ENCODE measurements at places on chromosomes 12 and 14.

DNA sequence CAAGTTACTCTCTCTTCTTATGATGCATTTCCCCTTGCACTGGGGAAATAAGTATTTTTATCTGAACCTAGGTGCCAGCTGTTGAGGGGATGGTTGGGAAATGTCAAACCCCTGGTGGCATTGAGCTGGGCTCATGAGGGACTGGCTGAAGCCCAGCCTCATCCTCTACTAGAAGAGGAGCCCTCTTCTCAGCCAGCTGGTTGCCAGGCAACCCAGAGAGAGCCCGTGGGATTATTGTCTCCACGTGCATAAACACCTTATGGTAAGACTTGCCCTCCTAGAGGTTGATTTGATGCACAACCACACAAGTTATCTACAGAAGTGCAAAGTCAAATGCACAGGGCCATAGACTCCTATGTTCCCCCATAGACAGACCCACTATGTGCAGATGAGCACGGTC lies 89.8 kb downstream of the WSCD2 start:
- H3K4me1 ChIP-seq: no peaks in the 10 kb centered on the region
- H3K27me3 ChIP-seq: peaks cover 18% of the 10 kb centered on the region
- no peak overlapping the region for H3K4me3 ChIP-seq
- no peaks in the 10 kb centered on the region for H3K36me3 ChIP-seq

DNA sequence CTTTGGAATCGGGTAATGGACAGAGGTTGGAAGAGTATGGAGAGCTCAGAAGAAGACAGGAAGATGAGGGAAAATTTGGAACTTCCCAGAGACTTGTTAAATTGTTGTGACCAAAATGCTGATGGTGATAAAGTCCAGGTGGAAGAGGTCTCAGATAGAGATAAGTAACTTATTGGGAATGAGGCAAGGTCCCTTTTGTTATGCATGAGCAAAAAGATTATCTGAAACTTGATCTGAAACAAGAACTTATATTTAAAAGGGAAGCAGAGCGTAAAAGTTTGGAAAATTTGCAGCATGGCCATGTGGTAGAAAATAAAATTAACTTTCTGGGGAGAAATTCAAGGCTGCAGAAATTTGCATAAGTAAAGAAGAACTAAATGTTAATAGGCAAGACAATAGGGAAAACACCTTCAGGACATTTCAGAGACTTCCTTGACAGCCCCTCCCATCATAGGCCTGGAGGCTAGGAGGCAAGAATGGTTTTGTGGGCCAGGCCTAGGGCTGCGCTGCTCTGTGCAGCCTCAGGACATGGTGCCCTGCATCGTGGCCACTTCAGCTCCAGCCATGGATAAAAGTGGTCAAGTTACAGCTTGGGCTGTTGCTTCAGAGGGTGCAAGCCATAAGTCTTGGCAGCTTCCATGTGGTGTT lies 425.7 kb upstream of the PRICKLE1 start:
- H3K4me1 ChIP-seq: peaks cover 2% of the 10 kb centered on the region
- no peaks in the 10 kb centered on the region for H3K27me3 ChIP-seq
- peaks cover 7% of the 10 kb centered on the region for H3K36me3 ChIP-seq

GRCh38 chr12:94187361-94187760 lies 39.0 kb downstream of the PLXNC1 start:
- H3K4me3 ChIP-seq: no peak overlapping the region
- peaks cover 6% of the 10 kb centered on the region for H3K4me1 ChIP-seq
- DNase-seq: no peak
- no peak overlapping the region for H3K27ac ChIP-seq
- peaks cover 16% of the 10 kb centered on the region for H3K27me3 ChIP-seq

DNA sequence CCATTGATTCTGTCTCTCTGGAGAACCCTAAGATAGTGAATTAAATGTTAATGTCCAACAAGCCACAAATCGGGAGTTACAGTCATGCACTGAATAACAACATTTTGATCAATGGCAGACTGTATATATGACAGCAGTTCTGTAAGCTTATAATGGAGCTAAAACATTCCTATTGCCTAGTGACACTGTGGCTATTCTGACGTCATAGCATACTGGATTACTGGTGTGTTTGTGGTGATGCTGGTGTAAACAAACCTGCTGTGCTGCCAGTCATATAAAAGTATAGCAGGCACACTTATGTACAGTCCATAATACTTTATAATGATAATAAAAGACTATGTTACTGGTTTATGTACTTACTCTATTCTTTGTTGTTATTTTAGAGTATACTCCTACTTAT lies 56.7 kb upstream of the BICD1 start:
- no peak overlapping the region for H3K4me3 ChIP-seq
- no peak overlapping the region for H3K27ac ChIP-seq
- H3K36me3 ChIP-seq: no peaks in the 10 kb centered on the region

DNA sequence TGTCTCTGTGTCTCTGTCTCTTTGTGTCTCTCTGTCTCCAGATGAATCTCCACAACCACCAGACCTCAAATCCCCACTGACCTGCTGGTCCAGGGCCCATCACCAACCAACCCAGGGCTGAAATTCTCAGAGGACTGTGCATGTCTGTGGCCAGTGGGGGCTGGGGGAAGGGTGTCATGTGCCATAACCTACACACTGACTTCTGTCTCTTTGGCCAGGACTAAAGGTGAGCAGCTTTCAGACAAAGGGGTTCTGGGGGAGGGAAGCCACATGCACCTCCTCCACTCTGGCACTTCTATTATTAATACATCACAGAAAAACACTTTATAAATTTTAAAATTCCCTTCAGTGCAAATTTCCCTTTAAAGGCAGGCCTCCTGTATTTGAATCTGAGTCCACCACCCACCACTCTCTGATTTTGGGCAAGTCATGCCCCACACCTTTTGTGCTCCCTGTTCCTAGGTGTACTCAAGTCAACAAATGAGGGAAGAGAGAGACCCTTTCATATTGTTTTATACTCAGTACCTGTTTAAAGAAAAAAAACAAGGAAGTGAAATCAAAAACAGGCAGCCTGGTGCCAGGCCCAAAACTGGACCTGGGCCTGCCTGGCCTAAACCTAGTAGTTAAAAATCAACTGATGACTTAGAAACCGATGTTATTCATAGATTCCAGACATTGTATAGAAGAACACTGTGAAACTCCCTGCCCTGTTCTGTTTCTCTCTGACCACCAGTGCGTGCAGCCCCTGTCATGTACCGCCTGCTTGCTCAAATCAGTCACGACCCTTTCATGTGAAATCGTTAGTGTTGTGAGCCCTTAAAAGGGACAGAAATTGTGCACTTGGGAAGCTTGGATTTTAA lies 80.2 kb downstream of the TUNAR start:
- no peaks in the 10 kb centered on the region for H3K36me3 ChIP-seq
- H3K27me3 ChIP-seq: peaks cover 21% of the 10 kb centered on the region
- DNase-seq: no peak
- no peak overlapping the region for H3K27ac ChIP-seq
- H3K4me3 ChIP-seq: no peak overlapping the region
- no peaks in the 10 kb centered on the region for H3K4me1 ChIP-seq

DNA sequence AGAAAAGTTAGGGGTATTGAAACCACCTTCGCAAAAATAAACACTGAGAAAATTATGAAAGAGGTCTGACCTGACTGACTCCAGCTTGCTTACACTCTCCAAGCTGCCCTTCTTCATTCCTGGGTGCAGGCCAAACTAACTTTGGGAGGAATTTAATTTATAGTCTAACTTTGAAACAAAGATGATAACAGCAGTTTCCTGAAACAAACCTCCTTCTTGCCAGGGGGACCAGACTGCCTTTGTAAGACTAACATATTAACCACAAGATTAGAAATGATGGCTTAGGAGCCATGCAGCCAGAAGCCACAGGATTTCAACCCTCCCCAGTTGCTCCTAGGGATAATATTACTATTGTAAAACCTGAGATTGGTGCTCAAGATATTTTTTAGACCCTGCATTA lies 13.8 kb upstream of the EEA1 start:
- no peaks in the 10 kb centered on the region for H3K27me3 ChIP-seq
- no peaks in the 10 kb centered on the region for H3K36me3 ChIP-seq
- DNase-seq: no peak

DNA sequence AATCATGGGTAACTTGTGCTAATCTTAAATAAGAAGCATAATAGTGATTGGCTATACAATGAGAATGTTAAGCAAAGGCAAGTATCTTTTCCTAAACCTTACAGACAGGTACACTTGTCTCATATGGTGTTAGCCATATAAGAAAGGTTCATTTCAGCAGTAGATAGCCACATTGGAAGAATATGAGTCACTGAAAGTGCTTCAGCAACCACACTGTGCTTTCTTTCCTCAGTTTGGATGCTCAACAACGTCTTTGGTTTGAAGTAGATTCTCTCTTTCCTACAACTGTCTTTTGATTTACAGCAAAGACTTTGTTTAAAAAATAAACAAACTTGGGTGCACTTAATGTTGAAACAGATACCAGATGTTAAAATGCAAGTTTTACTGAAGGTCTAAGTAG lies 8.9 kb downstream of the DDHD1 start:
- H3K36me3 ChIP-seq: peaks cover 45% of the 10 kb centered on the region
- no peak overlapping the region for H3K27ac ChIP-seq
- no peaks in the 10 kb centered on the region for H3K27me3 ChIP-seq
- DNase-seq: no peak
- no peak overlapping the region for H3K4me3 ChIP-seq

Data from mesothelial cell of epicardium (in vitro differentiated cells).